ENCODE measurements at places on chromosomes 3 and 15. TPM values are rescaled to one million over a fixed set of nuclear protein-coding genes. Genes with fewer than 3 reads are reported as not detected.

MITF gene
- total RNA-seq = 5.8 TPM

SSUH2 gene
- total RNA-seq = not detected

CAV3 gene
- not detected for total RNA-seq

CFAP100 gene
- not detected for total RNA-seq

HRH1 gene
- 3.2 TPM for total RNA-seq

GOLGA8A gene
- total RNA-seq = 21.8 TPM

All from kidney epithelial cell (primary cell).